Astrocyte of the spinal cord (primary cell): ENCODE measurements at places on chromosomes 4 and X.

- DNase-seq, result no peak
Measured at GRCh38 chr4:14528918-14529317, 473.4 kb upstream of the CPEB2 start.

GRCh38 chr4:4422856-4423499 is 36.1 kb downstream of the NSG1 start:
- DNase-seq, result no peak

- DNase-seq, result no peak
Measured at GRCh38 chr4:14726441-14726840, 275.8 kb upstream of the CPEB2 start.

GRCh38 chr4:122027203-122027602 is 75.3 kb upstream of the TRPC3 start:
- no peak for DNase-seq

GRCh38 chr4:102751941-102752340 is 8.8 kb downstream of the MANBA start:
- DNase-seq, result no peak

DNA sequence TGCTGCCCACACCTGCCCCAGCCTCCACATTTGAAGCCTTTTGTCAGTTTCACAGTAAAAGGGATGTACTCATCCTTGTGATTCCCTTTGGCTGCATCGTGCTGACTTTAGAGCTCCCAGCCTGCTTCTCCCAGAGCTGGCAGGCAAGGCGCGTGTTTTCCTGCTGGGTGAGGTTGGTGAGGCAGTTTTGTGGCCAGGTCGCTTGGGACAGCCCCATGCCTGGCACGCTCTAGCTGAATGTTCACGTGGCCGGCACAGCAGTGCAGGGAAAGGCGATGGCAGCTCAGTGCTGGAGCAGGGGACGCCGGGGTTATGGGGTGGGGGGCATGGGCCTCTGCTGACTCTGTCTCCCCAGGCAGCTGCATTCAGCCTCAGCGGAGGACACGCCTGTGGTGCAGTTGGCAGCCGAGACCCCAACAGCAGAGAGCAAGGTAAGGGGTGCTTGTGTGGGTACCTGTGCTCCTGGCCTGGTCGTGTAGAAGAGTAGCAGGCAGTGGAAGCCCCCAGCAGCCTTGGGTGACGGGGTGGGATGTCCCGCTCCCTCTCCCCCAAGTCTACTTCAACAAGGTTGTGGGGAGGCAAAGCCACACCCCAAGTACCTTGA is 9.3 kb downstream of the TACC3 start:
- DNase-seq, result no peak

- DNase-seq, result no peak
Measured at GRCh38 chr4:11904846-11905739, 476.4 kb upstream of the HS3ST1 start.

DNA sequence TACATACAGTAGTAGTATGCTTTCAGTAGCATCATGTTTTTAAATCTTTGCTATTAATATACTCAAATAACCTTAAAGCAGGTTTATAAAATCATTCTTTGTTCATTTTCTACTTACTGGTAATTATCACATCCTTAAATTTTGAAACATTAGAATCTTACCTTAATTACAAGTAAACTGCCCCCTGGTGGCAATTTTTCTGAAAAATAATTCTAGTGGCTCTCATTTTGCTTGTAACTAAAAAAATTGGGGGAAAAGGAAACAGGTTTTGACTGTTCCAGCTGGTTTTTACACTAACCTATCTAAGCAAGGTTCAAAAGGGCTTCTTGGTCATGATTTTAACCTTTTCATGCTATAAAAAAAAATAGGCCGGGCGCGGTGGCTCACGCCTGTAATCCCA is 18.5 kb upstream of the DCAF4L1 start:
- peak; percentile 30 for DNase-seq

GRCh38 chrX:31547816-31548215 is 476.0 kb upstream of the FTHL17 start:
- DNase-seq, result no peak

- peak; percentile 63 for DNase-seq
Measured at GRCh38 chr4:38664706-38665401, 855 bp downstream of the KLF3 start.

DNA sequence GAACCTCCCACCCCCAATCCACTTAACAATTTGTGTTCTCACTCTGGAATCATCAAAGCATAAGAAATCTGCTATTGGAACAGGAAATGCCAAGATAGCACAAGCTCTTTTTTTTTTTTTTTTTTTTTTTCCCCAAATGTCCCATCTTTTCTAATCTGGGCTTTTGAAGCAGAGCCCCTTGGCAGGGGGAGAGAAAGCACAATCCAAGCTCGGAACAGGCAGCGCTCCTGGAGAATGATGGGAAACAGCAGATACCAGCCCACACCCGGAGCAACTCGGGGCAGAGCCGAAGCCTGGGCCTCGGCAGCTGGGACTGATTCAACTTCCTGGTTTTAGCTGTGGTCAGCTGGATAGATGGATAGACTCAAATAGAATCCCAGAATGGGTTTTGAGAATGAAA is 235.1 kb downstream of the QDPR start:
- DNase-seq, result peak; percentile 42

DNA sequence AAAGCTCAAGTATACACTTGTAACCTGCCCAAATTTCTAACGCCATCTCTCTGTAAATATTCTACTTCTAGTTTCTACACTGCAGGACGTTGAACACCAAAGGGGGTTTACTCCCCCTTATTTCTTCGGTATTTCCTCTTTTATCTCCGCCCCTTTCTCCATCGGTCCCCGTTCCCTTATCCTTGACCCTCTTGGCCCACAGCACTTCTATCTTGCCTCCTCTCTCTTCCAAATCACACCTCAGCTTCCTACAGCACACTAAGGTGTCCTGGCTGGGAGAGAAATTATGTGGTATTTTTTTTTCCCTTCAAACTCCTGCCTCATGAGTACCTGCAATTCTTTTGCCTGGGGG is 715 bp downstream of the ZMAT1 start:
- DNase-seq, result no peak

DNA sequence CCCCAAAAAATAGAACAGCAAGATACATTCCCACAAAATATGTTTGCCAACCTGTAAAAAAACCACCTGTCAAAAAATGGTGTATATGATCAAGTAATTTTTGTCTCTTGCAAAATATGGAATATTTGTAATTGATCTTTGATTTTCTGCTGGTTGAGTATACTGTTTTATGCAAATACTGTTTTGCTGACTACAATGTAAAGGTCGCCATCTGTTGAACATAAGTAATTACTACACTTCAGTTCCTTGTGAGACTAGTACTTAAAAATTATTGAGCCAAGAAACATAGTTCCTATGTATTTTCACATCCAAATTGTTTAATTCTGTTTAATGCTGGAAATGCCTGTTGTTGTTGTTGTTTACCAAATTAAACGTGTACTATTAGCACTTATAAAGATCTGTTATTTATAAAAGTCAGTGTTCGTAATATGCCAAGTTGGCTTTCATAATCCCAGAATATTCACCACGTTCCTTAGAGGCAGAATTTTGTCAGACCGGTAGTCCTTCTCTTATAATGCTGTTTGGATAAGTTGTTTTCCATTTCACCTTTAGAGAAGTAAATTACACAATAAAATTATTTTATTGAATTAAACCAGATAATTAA is 144.2 kb downstream of the PDLIM5 start:
- peak; percentile 72 for DNase-seq

DNA sequence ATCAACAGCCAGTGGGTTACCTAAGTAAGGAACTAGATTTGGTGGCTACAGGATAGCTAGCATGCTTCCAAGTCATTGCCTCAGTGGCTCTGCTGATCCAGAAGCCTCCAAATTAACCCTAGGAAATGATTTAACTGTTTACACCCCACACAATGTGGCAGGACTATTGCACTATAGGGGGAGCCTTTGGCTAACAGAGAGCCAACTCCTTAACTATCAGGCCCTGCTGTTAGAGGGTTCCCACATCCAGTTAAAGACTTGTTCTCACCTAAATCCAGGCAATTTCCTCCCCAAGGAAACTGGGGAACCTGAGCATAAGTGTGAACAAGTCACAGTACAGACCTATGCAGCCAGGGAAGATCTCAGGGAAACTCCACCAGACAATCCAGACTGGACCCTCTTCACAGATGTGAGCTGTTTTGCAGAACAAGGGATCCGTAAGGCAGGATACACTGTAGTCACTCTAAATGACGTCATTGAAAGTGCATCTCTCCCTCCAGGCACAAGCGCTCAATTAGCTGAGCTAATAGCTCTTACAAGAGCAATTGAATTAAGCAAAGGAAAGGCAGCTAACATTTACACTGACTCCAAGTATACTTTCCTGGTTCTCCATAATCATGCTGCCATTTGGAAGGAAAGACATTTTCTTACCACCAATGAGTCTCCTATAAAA is 185.3 kb upstream of the SPOCK3 start:
- DNase-seq, result no peak

DNA sequence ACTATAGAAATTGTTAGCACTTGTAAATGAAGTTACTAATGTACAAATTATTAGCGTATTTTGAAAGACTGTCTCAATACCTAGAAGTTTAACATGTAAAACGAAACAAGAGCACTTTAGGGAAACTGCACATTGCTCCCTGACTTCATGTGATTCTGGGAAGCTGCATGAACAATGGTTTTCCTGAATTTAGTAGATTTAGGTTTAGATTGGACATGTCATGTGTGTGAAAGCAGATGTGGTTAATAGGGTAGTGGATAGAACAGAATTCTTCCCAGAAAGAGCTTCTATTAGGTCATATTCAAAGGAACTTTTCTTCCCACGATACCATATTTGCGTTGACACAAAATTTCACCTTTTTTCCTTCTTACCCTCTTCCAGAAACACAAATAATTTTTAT is 14.9 kb upstream of the CXCL8 start:
- DNase-seq, result no peak

DNA sequence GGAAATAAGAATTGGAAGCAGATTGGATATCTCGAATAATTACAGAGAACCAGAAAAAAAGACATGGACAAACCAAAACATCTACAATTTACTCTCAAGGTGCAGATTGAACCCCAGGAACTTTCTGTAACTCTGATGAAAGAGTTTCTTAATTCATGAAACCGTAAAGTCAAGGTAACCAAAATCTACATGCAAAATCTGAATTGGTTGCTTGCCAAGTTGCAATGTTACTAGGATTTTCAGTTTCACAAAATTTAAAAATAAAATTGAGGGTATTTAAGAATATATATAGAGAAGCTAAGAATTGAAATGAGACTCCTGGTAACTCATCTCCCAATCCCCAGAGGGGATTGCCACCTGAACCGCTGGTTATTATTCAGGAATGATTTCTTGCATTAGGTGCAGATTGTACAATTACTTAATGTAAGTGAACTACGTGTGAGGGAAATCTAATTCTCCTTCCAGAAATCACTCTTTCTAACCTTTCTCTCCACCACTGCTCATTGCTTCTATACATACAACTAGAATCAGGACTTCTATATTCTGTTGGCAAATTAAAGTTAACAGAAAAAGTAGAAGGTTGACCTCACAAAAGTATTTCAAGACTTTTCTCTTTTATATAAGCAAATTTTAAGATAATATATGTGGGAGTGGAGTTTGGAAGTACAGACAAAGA is 221.5 kb upstream of the NDST4 start:
- no peak for DNase-seq

- no peak for DNase-seq
Measured at GRCh38 chr4:4719436-4719835, 140.0 kb upstream of the MSX1 start.

- no peak for DNase-seq
Measured at GRCh38 chrX:113157496-113157895, 316.9 kb upstream of the AMOT start.

DNA sequence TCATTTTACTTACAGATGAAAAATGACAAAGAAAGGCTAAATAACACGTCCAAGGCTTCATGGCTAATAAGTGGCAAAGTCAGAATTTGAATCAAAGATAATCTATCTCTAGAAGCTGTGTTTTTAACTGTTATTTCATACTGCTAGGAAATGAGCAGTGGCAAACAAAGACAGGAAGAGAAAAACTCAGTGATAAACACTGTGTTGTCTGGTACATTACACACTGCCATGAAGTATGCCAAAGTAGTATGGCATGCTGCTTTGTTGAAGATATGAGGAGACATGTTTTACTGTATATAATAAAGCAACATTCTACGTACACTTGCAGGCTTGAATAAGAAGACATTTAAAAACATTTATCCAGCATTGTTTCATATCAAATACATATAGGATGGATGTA is 49.5 kb downstream of the TIGD2 start:
- no peak for DNase-seq

- peak; percentile 49 for DNase-seq
Measured at GRCh38 chrX:38347136-38347535, 5.3 kb upstream of the OTC start.

GRCh38 chrX:118773782-118774181 is 46.4 kb downstream of the IL13RA1 start:
- DNase-seq, result no peak

DNA sequence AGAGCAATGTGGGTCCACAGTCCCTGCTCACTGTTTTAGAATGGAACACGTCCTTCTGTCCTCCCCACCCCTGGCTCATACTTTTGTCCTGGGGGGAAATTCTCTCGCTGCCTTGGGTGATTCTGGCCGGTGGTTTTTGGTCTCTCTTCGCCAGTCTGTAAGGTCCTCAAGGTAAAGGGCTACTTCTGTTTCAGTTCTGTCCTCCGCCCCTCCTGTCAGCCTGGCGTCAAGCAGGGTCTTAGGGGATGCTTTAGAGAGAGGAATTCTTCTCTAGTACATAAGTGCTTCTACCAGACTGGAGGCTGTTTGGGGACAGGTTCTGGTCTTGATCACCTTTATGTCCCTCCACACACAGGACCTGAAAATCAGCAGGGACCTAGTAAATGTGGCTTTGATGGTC is 617 bp upstream of the MRFAP1L1 start:
- no peak for DNase-seq

GRCh38 chr4:16897991-16898827 is at the start of gene LDB2:
LDB2 (minus strand) TSS chr4:16898645.
- peak; percentile 85 for DNase-seq

DNA sequence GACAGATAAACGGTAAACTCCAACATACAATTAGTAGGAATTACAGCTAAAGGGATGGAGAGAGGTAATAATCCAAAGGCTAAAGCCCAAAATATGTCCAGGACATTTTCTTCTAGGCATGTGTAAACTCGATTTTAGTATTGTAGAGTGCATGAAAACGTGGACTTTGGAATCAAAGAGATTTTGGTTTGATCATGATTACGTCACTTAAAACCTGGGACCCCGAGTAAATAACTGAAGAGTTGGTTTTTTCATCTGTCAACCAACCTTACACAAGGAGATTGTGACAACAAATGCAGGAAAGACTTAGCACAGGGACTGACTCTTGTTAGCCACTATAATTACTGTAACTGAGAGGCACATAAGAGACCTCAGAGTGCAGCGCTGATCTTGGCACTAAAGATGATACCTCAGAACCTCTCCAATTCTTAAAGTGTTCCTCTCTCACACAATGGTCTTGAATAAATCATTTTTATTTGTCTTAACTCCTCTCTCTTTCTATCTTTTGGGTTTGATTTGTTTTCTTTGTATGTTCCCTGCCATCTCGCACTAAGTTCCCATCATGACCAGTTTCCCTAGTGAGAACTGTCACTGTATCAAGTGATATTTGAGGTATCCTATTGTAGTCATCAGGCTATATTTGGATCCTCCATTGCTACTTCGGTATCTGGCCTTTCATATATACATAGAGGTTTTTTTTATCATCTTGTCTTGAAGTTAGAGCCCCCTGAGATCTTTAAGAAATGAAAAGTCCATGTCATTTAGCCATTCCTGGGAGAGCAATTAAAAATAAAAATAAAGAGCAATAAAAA is 32.2 kb upstream of the MSL3 start:
- no peak for DNase-seq

- DNase-seq, result no peak
Measured at GRCh38 chr4:98318521-98318920, 57.3 kb downstream of the RAP1GDS1 start.
